ENCODE measurements at places on chromosomes 1 and 21.

GRCh38 chr1:147547065-147547464 lies 5.8 kb downstream of the BCL9 start:
- no peak overlapping the region for H3K27ac ChIP-seq
- H3K27me3 ChIP-seq, result no peaks in the 10 kb centered on the region
- H3K4me3 ChIP-seq, result no peak overlapping the region
- no peaks in the 10 kb centered on the region for H3K36me3 ChIP-seq
- no peak for DNase-seq

DNA sequence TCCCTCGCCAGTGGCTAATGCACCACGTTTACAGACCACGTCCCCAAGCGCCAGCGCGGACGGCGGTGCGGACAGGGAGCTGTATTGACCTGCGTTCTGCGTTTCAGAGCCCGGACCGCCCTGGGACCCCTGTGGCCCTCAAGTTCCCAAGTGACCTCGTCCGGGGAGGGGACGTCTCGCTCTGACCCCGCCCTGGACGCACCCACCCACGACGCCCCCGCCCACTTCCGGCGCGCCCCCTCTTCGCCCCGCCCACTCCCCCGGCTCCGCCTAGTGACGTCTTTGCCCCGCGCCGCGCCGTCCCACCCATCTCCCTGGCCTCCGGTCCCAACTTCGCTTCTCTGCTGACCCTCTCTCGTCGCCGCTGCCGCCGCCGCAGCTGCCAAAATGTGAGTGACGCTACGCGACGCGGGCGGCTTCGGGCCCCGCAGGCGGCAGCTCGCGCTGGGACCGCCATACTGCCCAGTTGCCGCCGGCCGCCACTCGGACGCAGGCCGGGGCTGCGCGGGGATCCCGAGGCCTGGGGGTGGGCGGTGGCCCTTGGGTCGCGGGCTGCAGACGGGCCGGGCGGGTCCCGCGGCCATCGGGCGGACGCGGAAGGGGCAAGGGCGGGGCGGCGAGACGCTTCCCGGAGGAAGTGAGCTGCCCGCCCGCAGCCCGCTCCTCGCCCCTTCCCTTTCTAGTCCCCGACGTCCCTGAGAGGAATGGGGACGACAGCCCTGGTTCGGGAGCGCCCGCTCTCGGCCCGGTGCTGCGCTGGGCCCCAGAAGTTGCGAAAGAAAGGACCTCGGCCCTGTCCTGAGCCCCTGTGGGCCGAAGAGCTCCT lies at the start of gene VAMP3:
TSS of gene VAMP3 (plus strand) at position 300 of the 826 bp plus-strand sequence. CDS start at position 388, 88 bp downstream.
- peaks cover 3% of the 10 kb centered on the region for H3K36me3 ChIP-seq
- peak within 1 kb of the TSS; percentile 83 for H3K27ac ChIP-seq
- peak; percentile 87 for DNase-seq
- H3K4me1 ChIP-seq, result no peaks in the 10 kb centered on the region
- H3K4me3 ChIP-seq, result peak within 1 kb of the TSS; percentile 98
- H3K27me3 ChIP-seq, result no peaks in the 10 kb centered on the region

DNA sequence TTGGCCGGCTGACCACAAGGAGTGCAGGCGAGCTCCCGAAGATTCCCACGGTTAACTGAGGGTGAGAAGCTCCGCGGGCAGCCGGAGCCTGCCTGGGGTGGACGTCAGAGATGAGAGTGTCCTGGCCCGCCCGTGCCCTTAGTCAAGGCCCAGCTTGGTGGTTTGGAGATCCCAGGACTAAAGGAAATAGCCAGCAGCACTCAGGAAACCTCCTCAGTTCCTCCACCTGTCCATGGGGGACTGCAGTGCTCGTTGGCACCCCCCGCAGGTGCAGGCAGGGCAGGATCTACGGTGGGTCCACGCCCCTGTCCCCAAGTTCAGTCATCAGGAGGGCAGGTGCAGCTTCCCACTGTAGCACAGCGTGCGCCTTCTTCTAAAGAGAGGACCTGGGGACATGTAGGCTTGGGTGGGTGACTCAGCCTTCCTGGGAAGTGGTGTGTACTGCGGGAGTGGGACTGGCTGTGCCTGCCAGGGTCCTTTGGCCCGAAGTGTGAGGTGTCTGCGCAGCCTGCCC lies 32.5 kb downstream of the SLX9 start:
- H3K36me3 ChIP-seq, result no peaks in the 10 kb centered on the region
- no peak overlapping the region for H3K4me3 ChIP-seq
- no peaks in the 10 kb centered on the region for H3K27me3 ChIP-seq
- H3K4me1 ChIP-seq, result no peaks in the 10 kb centered on the region
- H3K27ac ChIP-seq, result no peak overlapping the region

GRCh38 chr1:77582905-77583304 lies 99.6 kb downstream of the ZZZ3 start:
- no peaks in the 10 kb centered on the region for H3K36me3 ChIP-seq
- no peak overlapping the region for H3K27ac ChIP-seq
- DNase-seq, result no peak
- H3K27me3 ChIP-seq, result no peaks in the 10 kb centered on the region

DNA sequence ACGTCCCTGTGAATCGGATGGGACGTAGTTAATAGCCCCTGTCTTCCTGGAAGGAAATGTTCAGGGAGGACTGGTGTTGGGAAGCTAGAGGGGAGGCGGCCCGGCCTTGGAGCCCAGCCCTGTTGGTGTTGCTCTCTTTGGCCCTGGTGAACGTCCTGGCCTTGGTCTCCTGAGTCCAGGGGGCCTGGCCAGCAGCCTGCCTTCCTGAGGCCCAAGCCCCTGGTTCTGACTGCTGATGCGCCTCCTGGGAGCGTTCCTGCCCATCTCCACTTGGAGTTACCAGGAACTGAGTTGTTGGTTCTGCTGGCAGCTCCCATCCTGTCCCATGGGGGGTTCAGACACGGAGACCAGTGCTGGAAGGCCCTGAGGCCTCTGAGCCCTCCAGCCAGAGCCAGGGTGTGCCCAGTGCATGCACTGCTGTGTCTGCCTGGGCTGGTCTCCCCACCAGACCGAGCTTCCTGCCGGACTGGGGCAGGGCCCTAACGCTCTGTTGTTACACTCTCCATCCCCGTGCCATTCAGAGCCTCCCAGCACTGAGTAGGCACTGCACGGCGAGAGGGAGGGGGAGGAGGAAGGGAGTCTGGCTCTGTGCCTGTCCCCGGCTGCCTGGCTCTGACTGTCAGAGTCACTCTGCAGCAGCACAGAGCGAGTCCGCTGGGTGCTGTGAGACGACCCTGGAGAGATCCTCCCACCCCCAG lies 382.5 kb upstream of the VAMP3 start:
- H3K4me1 ChIP-seq, result no peaks in the 10 kb centered on the region
- H3K4me3 ChIP-seq, result no peak overlapping the region
- no peak overlapping the region for H3K27ac ChIP-seq
- H3K27me3 ChIP-seq, result no peaks in the 10 kb centered on the region

DNA sequence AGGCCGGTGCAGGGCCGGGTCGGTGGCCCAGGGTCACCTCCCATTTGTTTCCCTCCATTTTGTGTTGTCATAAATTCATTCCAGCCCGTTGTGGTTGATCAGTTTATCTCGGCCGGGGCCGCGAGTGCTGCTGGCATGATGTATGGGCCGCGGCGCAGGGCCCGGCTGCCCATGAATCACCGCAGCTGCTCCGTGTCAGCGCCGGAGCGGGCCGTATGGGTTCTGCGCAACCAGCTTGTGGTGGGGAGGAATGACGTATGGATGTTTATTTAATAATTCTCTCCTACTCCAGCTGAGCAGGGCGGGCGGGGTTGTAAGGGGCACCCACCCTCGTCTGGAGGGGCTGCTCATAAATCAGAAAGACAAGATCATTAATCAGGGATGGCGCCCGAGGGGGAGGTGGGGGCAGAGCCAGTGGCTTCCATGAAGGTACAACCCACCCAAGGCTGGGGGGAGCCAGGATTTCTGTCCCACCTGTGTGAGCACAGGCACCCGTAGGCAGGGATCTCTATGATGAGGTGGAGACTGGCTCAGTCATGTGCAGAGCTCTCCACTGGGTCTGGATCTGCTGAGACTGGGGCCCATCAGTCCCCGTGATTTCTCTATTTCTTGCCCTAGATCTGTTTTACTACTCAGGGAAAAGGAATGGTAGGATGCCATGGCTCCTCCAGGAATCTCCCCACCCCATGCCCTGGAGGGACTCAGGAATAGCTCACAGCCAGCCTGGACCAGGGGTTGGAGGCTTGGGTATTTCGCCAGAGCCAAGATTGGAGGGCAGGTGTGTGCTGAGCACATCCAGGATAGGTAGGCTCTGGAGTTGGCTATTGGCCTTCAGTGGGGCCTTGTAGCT lies 27.8 kb downstream of the TMEM53 start:
- DNase-seq, result peak; percentile 75
- H3K4me3 ChIP-seq, result no peak overlapping the region
- peaks cover 54% of the 10 kb centered on the region for H3K36me3 ChIP-seq
- H3K4me1 ChIP-seq, result no peaks in the 10 kb centered on the region

- no peaks in the 10 kb centered on the region for H3K36me3 ChIP-seq
- H3K27ac ChIP-seq, result no peak overlapping the region
- no peaks in the 10 kb centered on the region for H3K4me1 ChIP-seq
- no peak overlapping the region for H3K4me3 ChIP-seq
- no peak for DNase-seq
These were observed 301.0 kb downstream of the TTLL7 start for GRCh38 chr1:83697961-83698360.

DNA sequence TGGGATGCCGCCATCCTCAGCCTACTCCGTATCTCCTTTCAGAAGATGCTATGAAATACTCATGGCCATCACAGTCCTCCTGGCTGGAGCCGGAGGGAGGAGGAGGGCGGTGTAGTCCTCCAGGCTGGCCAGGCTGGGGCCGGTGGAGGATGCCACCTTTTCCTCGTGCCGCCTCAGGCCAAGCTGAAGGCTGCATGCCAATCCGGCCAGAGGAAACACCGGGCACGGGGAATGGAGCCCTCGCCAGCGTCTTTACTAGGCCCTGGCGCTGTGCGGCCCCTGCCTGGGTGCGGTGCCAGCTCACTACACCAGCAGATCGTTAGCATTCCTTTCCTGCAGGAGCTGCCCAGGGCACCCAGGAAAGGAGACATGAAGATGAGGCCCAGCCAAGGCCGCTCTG lies 70.1 kb downstream of the CASZ1 start:
- no peaks in the 10 kb centered on the region for H3K27me3 ChIP-seq
- H3K4me3 ChIP-seq, result no peak overlapping the region
- peak overlapping the region; percentile 39 for H3K27ac ChIP-seq
- DNase-seq, result no peak
- no peaks in the 10 kb centered on the region for H3K36me3 ChIP-seq

DNA sequence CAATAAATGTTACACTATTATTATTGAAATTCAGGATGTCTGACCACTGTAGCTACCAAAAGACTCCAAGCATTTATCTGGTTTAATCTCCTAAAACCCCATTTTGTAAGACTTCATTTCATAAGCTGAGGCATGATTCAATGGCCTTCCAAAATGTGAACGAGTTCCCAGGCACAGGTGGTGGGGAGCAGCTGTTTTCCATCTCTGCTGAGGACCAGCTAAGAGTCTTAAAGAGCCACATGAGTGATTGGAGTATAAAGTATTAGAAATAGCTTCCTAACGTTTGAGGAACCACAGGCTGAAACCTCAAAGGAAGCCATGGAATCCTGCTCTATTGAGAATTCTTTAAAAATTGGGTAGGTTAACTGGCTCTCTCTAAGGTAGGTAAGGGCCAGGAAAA lies 44.9 kb downstream of the SEC16B start:
- H3K27me3 ChIP-seq, result no peaks in the 10 kb centered on the region
- H3K36me3 ChIP-seq, result no peaks in the 10 kb centered on the region
- no peak overlapping the region for H3K4me3 ChIP-seq
- no peak overlapping the region for H3K27ac ChIP-seq
- H3K4me1 ChIP-seq, result no peaks in the 10 kb centered on the region

DNA sequence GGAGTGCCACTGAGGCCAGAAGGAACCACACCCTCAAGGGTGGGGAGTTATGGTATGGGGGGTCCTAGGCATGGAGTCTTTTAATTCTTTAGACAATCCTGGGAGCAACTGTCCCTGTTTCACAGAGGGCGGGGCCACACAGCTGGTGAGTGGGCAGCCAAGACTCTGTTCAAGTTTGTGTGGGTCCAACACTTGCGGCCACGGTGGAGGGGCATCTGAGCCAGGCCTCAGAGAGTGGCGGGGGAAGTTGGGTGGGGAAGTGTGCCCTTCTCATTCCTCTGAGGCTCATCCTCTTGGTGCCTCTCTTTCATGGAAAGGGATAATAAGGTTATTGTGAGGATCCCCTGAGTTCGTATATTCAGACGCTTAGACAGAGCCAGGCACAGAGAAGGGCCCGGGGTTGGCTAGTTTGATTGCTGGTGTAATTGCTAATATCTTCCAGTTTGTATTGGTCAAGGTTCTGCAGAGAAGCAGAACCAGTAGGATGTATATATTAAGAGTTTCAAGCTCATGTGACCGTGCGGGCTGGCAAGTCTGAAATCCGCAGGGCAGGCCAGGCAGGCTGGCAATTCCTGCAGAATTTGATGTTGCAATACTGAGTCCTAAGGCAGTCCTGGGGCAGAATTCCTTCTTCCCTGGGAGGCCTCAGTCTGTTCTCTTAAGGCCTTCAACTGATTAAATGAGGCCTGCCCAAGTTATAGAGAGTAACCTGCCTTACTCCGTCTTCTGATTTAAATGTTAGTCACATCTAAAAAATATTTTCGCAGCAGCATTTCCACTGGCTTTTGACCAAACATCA lies 15.9 kb downstream of the PCSK9 start:
- no peaks in the 10 kb centered on the region for H3K27me3 ChIP-seq
- no peaks in the 10 kb centered on the region for H3K36me3 ChIP-seq
- no peak overlapping the region for H3K27ac ChIP-seq
- no peaks in the 10 kb centered on the region for H3K4me1 ChIP-seq
- DNase-seq, result no peak

- H3K36me3 ChIP-seq, result no peaks in the 10 kb centered on the region
- no peaks in the 10 kb centered on the region for H3K4me1 ChIP-seq
- no peak overlapping the region for H3K4me3 ChIP-seq
- no peak overlapping the region for H3K27ac ChIP-seq
These were observed 70.0 kb upstream of the SIM2 start for GRCh38 chr21:36628761-36629460.

GRCh38 chr1:78019024-78019423 lies 14.3 kb downstream of the DNAJB4 start:
- H3K36me3 ChIP-seq, result no peaks in the 10 kb centered on the region
- DNase-seq, result no peak
- no peaks in the 10 kb centered on the region for H3K27me3 ChIP-seq
- H3K4me1 ChIP-seq, result no peaks in the 10 kb centered on the region
- no peak overlapping the region for H3K27ac ChIP-seq

DNA sequence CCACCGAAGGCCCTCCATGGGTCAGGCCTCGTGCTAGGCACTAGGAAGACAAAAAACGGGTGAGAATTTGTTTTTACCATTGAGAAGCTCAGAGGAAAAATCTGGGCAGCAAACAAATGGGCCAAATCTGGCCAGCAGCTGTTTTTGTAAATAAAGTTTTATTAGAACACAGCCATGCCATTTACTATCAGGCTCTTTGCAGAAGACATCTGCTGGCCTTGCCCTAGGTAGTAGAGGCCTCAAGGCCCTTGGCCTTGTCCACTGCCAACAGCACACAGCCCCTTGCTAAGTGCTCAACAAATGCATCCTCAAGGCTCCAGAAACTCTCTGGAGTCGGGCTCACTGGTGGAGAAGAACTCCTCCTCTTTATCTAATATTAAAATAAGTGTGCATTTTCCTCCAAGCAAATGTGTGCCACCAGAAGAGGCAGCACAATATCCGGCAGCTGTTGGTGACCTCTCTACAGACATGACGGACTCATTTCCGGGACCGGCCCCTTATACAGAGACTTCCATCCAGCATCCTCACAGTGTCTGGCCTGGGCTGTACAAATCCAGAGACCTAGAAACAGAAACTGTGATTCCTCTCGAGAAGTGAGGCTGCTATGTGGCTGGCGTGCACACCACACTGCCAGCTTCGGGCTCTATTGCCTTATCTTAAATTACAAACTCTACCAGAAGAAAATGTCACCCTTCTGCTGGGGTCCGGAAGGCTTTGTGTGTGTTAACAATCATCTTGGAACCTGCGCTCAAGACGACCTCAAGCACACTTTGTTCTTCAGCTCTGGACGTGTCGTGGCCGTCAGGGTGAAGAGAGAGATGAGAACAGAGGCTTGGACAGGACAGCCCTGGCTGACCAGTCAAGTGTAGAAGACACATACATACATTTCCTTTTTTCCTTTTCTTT lies 203.9 kb downstream of the TOMM20 start:
- DNase-seq, result no peak
- no peaks in the 10 kb centered on the region for H3K36me3 ChIP-seq
- peaks cover 4% of the 10 kb centered on the region for H3K4me1 ChIP-seq
- H3K27me3 ChIP-seq, result no peaks in the 10 kb centered on the region
